ENCODE measurements at places on chromosomes 13 and 19.

DNA sequence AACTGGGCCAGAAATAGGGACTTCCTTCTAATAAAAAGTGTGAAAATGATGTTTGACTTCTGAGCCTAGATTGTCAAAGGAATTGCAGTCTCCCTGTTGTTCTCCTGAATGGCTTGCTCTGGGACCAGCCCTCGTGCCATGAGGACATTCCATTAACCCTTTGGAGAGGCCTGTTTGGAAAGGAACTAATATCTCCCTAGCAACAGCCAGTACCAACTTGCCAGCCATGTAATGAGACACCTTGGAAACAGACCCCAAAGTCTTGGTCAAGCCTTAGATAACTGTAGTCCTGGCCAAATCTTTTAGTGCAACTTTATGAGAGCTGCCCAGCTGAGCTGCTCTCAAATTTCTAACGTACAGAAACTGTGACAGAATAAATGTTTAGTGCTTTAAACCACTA, 8.2 kb upstream of the SIAH3 start:
- DNase-seq, result no peak

DNA sequence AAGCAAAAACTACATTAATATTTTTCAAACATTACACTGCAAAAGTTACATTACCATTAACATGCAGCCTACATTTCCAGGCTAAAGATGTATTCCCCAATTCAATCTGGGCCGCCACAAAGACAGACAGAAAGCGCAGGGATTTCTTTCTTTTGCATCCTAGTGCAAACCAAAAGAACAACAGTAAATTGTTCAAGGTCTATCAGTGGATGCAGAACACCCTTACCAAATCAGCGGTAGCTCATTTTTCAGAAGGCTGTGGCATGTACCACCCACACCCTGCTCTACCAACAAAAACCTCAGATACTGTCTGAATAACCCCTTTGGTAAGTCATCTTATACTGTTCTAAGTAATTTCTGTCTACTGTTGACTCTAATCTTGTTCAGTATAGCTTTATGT, 3.6 kb downstream of the TPT1 start:
- DNase-seq, result no peak

- no peak for DNase-seq
Measured at GRCh38 chr13:20708216-20708615, 4.7 kb downstream of the IL17D start.

GRCh38 chr13:109241160-109241559, 545.2 kb downstream of the IRS2 start:
- no peak for DNase-seq

DNA sequence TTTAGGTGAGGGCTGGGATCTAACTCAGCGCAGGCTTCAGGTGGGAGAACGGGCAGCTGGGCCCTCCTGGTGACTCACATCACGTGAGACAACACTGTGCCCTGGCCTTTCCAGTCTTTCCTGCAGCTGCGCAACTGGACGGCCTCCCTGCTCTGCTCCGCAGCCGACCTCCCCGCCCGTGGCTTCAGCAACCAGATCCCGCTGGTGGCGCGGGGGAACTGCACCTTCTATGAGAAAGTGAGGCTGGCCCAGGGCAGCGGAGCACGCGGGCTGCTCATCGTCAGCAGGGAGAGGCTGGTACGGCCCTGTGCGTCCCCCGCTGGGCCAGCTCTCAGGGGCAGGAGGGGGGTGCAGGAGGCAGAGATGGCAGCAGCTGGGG, 8.8 kb downstream of the SPPL2B start:
- no peak for DNase-seq
